ENCODE measurements at places on chromosomes 2 and 18.

DNA sequence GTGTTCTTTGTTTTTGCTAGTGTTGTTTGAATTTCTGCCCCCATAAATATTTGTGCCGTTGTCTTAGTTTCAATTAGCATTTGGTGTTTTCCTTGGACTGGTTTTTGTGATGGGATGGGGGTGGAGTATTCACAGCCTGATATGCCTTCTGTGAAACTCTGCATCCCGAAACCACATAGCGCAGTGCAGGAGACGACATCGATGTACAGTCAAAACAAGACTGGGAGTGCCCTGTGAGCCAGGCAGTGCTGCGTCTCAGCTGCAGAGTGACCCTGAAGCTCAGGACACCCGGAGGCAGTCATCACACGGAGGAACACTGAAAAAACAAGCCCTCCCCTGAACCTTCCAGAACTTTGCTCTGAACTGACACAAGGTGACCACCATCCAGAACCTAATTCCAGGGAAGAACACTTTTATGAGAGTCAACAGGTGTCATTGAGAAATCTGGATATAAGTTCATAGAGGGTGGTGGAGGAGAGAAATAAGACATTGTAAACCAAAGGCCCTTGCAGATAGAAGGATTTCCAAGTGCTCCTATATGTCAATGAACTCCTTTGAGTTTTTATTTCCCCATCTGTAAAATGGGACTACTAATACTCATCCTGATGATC lies 61.2 kb upstream of the CABLES1 start:
- no peak for DNase-seq

GRCh38 chr2:30580391-30580790 lies 133.3 kb downstream of the LCLAT1 start:
- no peak for DNase-seq

DNA sequence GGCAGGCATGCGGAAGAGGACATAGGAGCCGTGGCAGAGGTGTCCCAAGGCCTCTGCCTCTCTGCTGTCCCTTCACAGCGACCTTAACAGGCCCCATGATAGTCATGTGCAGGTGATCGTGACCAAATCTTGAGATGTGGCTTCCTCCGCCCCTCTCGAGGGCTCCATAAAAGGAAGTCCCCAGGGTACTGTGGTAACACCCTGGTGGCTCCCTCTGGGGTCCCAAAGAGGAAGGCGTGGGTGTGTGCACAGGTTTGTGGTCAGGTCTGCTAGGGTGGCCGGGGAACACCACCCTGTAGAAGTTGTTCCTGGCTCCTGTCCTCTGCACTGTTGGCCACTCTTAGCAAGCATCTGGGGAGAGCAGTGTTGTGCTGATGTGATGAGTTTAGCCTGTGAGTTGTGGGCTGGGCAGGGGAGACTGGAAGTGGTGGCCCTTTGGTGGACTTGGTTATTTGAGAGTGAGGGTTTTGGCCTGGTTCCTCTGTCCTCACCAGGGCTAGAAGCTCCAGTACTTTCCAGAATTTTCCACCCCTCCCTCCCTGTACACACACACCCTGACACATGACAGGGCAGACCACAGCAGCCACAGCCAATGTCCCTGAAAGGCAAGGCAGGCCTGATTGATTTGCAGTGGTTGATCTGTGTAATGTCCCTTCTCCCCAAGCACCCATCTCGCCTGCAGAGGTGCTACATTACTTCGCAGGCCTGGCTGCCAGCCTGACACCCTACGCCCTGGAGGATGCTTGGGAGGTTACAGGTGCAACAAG lies 68.9 kb upstream of the BOD1L2 start:
- DNase-seq = no peak

DNA sequence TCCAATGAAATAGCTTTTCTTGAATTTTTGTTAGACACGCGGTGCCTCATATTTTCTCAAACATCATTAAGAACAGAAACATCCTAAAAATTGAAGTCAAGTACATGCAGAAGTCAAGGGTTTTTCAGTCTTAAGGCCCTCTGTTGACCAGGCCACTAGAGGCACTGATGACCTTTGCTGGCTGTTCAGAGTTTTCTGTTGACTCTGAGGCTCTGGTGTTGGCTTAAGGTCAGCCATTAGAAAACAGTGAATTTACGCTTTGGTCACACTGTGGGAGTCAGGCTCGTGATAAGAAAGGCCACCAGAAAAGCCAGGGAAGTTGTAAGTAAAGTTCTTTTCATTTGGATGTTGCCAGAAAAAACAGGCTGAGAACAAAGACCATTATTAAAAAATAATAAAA lies 5.8 kb upstream of the UPP2 start:
- DNase-seq = no peak

DNA sequence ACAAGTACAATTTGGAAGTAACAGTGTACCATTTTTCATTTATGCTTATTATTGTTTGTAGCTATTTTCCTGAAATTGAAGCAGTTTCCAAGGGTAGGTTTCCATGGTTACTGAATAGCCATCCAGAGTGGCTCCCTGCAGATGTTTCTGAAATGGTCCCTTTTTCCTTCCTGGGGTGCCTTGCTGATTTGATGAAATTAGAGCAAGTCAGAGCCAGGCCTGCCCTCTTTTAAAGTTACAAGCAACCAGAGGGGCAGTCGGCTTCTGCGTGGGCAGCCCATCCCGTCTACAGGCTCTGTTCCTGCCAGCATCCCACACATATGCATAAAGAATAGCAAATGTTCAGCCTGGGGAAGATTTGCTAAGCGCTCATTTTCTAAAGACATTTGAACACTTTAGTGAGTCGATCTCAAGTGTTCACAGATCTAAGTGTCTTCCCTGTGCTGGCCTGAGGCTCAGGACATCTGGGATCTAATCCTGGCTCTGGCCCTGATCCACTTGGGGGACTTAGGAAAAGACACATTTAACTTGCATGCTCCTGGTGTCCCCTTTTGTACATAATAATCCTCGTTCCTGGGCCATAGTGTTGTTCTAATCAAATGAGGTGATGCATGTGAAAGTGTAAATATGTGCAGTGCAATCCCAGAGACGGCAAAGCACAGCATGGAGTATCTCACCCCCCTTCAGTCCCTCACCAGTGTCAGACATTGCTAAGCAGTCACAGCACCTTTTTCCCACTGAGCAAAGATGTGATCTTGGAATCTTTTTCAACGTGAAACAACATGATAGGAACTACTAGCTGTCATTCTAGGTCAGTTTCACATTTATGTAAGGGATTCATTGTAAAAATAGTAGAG lies 92.2 kb downstream of the STPG4 start:
- no peak for DNase-seq

GRCh38 chr2:188404341-188405004 lies 112.8 kb downstream of the GULP1 start:
- DNase-seq = no peak

DNA sequence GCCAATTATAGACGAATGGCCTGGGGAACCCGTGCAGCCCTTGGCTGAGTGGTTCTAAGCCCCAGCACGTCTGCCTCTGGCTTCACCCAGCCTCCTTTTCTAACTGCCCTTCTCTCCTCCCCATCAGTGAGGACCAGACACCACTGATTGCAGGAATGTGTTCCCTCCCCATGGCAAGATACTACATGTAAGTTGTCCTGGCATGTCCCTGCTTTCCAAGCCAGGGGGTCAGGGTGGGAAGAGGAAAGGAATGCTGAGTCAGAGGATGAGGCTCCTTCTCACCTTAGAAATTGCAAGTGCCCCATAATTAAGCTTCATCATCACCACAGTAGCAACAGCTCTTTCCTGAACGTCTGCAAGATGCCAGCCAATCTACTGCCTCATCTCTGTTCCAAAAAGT lies 4.8 kb downstream of the IL1F10 start:
- no peak for DNase-seq

DNA sequence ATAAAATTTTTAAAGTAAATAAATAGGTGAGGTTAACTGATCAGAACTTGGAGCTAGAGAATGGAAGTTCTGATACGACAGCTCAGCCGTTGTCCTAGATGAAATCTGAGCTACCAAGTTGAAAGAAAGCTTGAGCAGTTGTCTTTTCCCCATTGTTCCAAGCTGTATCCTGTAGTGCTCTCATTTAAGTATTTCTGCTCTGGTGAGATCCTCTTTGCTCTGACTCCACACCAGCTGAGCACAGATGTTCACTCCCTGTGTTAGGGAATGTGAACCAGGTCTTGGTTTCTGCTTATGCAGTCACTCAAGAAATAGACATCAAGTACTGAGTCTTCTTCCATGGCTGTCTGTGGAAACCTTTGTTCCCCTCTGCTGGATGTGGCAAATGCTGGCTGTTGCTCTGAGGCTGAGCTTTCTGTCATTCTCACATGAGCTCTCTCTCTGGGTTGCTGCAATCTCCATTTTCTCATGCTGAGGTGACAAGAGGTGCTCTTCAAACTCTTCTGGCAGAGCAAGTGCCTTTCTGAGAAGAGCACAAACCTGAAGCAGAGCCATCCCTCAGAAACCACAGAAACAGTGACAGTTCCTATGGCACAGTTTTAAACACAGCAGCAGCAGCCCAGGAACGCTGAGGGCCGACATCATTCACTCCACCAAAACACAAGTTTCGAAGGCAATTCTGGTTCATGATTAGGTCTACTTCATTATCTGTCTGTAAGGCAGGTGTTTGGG lies 194.1 kb downstream of the SP3 start:
- DNase-seq = no peak

DNA sequence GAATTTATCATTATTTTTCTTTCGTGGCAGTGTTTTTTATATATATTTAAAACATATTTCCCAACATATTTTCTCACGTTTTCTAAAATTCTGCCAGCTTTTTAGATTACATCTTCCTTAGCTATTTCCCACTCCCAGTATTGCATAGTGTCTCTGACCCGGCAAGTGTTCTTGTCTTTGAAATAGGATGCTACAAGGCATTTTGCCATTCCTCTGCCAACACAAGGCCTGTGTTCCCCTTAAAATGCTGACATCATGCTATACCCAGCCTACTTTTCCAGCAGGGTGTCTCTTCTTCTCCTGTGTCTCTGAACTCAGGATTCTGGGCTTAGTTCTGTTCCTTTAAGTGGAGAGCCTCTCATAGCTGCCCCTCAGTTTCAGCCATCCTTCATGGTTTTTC lies 115.2 kb downstream of the DIS3L2 start:
- DNase-seq = no peak

- DNase-seq = peak; percentile 79
Measured at GRCh38 chr2:108616751-108617161, 82.5 kb downstream of the LIMS1 start.

DNA sequence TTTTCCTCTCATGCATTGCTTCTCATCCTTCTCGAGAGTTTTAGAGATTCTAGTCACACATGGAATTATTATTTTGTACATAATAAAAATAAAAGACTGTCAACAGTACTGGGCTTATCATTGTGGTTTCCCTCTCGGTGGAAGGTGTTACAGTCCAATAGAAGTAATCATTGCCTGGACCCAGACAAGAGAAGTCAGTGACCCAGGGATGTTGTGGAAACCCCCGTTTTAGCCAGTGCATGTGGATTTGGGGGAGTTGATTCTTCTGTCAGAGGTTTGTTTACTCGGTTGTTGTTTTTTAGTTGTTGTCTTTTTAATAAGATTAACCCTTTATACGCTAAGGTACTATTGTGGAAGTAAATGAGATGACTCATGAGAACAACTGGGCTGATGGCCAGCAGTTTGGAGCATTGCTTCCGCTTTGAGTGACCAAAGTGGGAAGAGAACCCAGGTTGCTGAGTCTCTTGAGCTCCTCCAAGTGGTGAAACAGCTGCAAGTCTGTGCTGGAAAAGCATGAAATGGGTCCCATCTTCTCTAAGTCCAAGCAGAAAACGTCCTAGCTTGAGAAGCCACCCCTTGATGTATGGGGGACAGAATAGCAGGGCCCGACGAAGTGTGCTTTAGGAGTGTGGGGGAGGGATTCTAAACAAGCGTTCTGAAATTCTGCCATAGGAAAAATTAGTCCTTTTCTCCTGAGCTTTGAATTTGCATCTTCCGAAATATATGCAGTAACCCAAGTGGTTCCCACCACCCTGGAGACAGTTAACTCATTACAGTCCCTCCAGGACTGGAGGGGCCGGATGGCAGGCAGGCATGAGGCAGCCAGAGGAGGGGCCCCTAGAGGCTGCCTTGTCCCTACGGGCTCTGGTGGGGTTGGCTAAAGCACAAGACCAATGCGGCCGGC lies 61.8 kb upstream of the GPR45 start:
- DNase-seq = peak; percentile 76

GRCh38 chr18:9474108-9474982 lies 968 bp upstream of the RALBP1 start:
- no peak for DNase-seq

DNA sequence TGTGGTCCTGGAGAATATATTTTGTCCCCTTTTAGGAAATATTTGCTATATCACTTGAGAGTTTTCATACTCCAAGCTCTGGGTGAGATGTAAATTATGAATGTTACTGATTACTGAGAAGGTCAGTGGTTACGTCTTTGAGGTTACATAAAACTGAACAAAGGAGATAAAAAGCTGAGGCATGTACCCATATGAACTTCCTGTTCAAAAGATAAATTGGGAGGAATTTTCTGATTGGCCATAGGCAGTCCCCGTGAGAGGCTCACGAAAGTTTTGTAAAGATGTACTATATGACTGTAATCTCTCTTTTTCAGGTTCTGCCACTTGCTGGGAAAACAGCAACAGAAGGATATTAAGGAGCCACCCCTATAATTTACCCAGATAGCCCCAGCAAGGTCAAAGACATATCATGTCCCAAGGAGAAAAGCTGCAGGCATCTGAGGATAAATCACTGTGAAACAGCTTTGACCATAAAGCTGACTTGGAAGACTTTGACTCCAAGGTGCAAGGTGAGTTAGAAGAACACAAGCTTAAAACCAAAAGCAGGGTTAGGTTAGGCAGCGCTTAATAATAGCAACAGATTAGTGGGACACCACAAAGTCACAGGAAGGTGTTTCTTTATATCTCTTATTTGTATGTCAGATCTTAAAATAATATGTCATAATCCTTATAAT lies 90.4 kb downstream of the OSBPL6 start:
- no peak for DNase-seq

DNA sequence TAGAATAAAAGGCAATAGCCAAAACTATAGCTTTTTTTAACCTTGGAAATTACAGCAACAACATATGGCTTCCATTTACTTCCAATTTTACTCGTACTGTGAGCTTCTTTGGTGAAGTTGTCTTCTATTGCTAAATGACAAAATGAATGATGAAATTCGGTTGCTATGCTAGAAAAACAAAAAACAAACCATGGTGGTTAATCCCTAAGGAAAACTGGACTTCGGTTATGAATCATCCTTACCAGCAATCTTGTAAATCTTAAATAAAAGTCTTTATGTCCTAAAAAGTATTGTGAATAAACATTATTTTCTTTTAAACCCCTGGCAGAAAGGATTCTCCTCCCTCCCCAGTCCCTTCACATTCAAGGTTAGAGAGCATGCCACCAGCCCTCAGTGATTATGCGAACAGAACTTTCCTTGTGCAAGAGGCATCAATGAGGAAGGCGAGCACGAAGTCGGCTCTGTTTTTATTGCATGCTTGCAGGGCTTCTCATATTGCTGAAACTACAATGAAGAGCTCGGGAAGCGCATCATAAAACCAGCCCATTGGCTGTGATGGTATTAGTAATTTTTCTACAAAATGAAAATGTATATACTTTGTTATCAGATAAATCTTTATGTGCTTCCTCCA lies 62.9 kb downstream of the ZNF521 start:
- DNase-seq = no peak

- DNase-seq = peak; percentile 67
Measured at GRCh38 chr2:51717312-51717711, 685.4 kb upstream of the NRXN1 start.

- no peak for DNase-seq
Measured at GRCh38 chr2:68172990-68173700, 15.5 kb downstream of the PNO1 start.
